ENCODE measurements at places on chromosomes 2 and 18.

DNA sequence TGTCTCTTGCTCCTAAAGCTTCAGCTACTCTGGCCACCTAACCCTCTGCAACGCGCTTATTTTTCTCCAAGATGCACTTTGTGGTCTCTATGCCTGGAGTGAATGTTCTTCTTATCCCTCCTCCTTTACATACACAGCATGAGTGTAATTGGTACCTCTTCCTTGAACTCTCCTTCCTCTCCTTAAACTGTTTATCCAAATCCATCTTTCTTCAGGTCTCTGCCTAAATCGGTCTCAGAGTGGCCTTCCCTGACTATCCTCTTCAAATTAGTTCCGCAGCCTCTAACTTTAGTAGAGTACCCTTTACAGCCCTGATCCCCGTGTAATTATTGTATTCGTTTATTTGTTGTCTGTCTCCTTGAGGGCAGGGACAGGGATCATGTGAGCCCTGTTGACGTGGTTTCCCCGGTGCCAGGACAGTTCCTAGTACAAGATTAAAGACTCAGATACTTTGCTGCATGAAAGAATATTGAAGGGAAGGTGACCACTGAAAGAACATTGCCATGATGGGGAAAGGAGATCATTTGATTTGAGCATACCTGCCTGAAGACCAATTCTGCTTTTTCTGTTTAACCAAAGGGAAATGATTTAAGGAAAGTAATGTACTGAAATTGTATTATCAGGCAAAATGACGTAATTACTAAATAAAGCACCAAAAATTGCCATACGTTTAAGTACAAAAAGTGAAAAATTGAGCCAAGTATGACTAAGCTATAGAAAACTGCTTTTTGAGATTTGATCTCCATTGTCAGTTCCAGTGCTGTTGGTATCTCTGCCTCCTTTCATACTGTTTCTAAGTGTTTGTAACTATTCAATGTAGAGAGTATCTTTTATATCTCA, 1.2 kb downstream of the CNOT9 start:
- DNase-seq: peak; percentile 39

GRCh38 chr2:232363784-232364615, 14.6 kb upstream of the ALPP start:
- DNase-seq: no peak

GRCh38 chr18:43034683-43035500, 80.6 kb downstream of the RIT2 start:
- no peak for DNase-seq

- no peak for DNase-seq
Measured at GRCh38 chr2:224780106-224780505, 63.9 kb upstream of the CCDC195 start.

GRCh38 chr18:63917817-63918216, 10.1 kb downstream of the SERPINB10 start:
- no peak for DNase-seq

- DNase-seq: no peak
Measured at GRCh38 chr2:53500181-53500580, 267.4 kb upstream of the CHAC2 start.

- no peak for DNase-seq
Measured at GRCh38 chr18:40852406-40852805, 1102.6 kb upstream of the PIK3C3 start.

DNA sequence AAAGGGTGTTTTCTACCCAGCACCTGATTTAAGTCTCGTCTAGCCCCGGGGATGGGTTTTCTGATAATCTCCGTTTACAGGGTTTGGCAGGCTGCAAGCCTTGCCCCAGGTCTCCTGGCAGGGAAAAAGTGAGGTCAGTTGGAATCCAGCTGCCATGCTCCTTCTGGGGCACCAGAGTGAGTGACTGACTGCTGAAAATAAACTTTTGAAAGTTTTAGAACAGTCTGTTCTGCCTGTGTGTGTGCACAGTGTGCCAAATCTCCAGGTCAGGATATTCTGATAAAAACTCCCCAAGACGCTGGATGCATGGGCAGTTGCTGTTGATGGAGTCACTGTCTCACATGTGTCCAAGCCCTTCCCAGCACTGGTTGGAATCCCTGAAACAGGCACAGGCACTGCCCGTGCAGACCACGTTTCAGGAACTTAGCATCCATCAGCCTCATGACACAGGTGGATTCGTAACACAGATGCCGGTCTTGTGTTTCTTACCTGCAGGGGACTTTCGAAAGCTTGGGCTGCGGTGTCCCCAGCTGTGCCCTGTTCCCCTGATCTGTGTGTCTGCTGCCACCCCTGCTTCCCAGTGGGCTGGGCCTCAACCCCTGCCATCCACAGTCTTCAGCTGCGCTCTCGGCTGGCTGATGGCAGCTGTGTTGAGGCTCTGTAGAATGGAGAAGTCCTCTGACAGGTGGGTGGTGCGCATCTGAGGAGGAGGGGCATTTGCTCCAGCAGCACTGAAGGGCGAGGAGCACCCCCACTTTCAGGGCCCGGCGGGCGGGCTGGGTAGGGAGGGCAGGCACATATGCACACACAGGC, 65.0 kb downstream of the SH3RF3 start:
- DNase-seq: peak; percentile 46

- DNase-seq: no peak
Measured at GRCh38 chr2:216680951-216681629, 14.3 kb downstream of the IGFBP5 start.

DNA sequence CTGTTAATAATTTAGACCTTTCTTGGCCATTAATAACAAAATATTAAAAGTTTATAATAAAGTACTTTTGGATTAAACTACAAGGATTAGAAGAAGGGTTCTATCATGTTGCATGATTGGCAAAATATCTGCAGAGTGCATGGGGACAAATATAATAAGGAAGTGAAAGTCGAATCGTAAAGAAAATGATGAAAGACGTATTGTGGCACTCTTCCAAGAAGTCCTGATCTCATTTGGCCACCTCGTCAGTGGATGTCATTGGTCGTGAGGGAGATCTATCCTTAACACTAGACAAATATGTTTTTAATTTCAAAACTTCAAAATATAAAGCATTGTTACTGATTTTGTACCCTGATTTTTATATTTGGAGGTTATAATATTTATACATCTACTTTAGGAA, 197.7 kb upstream of the STON1 start:
- no peak for DNase-seq

- DNase-seq: no peak
Measured at GRCh38 chr2:126894082-126894481, 4.6 kb upstream of the TEX51 start.

GRCh38 chr2:104896446-104896845, 42.5 kb downstream of the POU3F3 start:
- DNase-seq: no peak

DNA sequence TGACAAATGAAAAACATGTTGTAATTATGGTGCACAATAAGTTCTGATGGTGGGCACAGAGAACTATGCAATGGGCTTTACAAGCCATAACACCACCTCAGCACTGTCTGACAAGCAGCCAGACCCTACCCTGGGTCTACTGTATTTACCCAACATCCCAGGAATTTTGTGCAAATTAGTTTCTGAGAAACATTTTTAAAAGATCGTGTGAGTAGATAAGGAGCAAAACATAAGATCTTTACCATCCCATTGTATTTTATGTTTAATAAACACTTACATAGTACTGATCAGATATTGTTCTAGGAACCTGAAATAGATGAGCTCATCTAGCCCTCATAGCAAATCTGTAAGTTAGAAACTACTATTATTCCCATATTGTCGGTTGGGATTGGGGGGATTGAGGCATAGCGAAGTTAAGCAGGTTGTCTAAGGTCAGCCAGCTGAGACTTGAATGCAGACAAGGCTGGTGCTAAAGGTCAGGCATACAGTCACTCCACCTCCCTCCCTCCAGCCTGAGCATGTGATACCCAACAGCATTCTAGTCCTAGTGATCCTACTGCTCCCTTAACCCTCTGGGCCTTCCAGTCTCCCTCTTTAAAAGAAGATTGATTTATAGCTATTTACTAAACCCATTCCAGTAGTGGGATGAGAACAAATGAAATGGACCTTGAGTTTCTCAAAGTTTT, 67.4 kb upstream of the STAM2 start:
- DNase-seq: no peak

DNA sequence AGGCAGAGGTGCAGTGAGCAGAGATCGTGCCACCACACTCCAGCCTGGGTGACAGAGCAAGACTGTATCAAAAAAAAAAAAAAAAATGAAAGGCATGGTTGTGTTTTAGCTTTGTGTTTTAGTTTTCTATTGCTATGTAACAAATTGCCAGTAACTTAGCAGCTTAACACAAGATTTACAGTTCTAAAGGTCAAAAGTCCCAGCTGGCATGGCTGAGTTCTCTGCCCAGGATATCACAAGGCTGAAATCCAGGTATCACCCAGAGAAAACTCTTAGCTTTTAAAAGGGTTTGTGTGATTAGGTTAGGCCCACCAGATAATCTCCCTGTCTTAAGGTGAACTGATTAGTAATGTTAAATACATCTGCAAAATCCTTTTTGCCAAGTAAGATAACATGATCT, 107.7 kb upstream of the YPEL5 start:
- no peak for DNase-seq

DNA sequence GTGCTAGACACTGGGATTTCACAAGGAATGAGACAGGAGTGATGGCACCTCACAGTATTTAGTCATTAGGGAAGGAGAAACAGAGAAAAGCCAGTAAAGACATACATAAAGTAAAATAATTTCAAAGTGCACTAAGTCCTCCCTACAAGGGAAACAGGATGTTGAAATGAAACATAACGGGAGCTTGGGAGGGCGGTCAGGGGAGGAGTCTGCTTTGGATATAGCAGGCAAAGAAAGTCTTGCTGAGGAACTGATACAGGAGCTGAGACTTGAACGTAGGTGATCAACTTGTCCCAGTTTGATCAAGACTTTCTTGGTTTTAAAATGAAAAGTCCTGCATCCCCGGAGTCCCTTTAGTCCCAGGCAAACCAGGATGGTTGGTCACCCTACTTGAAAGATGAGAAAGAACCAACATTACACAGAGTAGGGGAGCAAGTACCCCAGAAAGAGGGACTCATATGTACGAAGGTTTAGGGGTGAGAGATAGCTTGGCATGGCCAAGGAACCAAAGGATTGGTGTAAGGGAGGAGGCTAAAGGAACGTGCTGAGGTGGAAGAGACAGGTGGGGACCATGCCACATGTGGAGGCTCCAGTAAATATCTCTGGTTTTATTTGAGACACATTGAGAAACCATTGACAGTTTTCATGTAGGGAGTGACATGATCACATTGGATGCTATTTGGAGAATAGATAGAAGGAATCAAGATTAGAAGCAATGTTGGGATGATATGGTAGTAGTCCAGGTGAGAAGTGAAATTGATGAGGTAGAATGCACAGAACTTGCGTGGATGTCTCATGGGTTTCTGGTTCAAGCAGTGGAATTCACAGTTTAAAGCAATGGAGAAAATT, 28.4 kb downstream of the FBXO48 start:
- no peak for DNase-seq

DNA sequence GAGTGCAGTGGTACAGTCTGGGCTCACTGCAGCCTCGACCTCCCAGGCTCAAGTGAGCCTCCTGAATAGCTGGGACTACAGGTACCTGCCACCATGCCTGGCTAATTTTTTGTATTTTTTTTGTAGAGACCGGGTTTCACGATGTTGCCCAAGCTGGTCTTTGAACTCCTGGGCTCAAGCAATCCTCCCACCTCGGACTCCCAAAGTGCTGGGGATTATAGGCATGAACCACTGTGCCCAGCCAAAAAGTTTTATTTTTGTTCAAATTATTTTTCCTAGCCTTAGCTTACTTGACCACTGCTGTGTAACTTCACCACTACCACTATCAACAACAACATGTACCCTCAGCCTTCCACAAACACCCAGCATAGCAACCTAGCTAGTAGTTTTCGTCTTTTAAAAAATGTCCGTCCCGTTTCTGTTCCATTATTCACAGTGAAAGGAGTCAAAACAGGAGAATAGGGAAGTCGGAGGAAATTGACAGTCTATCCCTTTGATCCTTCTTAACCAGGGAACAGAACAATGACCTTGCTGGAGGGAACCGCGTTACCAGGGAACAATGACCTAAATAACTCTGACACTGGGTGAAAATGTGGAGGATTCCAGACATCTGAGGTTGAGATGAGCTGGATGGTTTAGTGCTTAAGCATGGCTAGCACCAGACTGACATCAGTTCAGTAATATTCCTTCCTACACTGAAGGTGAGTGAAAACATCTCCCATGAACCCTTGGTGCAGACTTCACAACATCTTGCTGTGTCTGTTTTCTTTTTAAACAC, 69.2 kb upstream of the ARL4C start:
- no peak for DNase-seq

DNA sequence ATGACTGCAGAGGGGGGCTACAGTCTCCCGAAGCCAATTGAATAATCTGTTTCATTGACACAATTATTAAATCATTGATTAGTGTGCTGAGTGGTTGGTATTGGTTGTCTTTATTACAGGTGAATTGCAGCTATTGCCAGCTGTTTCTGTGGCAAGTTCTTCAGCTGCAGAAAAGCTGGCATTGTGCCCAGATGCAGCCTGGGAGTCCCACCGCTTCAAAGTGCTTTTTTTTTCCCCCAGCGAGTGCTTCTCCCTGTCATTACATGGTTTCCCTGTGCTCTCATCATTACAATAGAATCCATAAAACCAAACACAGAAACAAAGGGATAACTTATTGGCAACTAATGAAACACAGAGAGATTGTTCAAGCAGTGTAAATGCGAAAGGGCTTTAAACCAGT, 164.7 kb downstream of the GRB14 start:
- DNase-seq: peak; percentile 25

- peak; percentile 52 for DNase-seq
Measured at GRCh38 chr2:162297925-162298552, 20.4 kb downstream of the IFIH1 start.

DNA sequence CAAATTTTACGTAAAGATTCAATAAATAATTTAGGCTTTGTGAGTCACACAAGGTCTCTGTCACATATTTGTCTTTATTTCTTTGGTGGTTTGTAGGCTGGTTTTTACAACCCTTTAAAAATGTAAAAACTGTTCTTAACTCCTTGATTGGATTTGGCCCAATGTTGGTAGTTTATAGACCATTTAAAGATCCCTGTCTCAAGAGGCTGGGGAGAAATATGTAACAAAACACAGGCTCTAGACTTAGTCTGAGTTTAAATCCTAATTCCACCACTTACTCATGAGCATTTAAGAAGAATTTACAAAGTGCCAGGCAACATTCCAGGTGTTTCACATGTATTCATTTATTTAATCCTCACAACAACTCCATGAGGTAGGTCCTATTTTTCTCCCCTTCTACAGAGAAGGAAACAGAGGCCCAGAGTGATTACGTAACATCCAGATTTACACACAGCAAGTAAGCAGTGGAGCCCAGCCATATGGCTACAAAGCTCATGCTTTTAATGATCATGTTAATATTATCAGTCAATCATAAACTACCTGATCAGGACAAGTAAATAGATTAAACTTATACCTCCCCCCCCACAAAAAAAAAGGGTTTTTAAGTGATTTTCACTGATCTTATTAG, 416.6 kb upstream of the ACVR2A start:
- no peak for DNase-seq

- DNase-seq: peak; percentile 50
Measured at GRCh38 chr2:1769703-1770422, 25.5 kb upstream of the PXDN start.

- no peak for DNase-seq
Measured at GRCh38 chr2:159137511-159138241, 148.8 kb downstream of the WDSUB1 start.

GRCh38 chr2:38057651-38058410, 18.1 kb downstream of the CYP1B1 start:
- no peak for DNase-seq

GRCh38 chr2:168030862-168031624, 216.4 kb downstream of the STK39 start:
- no peak for DNase-seq
